CD8-positive, alpha-beta memory T cell (primary cell): ENCODE measurements at places on chromosomes 16 and 17. TPM values are rescaled to one million over a fixed set of nuclear protein-coding genes. Genes with fewer than 3 reads are reported as not detected.

- no peak overlapping the region for H3K27ac ChIP-seq
- no peak overlapping the region for H3K4me3 ChIP-seq
- no peaks in the 10 kb centered on the region for H3K36me3 ChIP-seq
- H3K27me3 ChIP-seq, result no peaks in the 10 kb centered on the region
Observed at GRCh38 chr16:3608069-3608468, 3.3 kb downstream of the SLX4 start.

- H3K36me3 ChIP-seq, result no peaks in the 10 kb centered on the region
- H3K4me1 ChIP-seq, result no peaks in the 10 kb centered on the region
- no peak overlapping the region for H3K27ac ChIP-seq
- no peak overlapping the region for H3K4me3 ChIP-seq
- no peaks in the 10 kb centered on the region for H3K27me3 ChIP-seq
Observed at GRCh38 chr17:11954936-11955335, 42.3 kb downstream of the ZNF18 start.

DNA sequence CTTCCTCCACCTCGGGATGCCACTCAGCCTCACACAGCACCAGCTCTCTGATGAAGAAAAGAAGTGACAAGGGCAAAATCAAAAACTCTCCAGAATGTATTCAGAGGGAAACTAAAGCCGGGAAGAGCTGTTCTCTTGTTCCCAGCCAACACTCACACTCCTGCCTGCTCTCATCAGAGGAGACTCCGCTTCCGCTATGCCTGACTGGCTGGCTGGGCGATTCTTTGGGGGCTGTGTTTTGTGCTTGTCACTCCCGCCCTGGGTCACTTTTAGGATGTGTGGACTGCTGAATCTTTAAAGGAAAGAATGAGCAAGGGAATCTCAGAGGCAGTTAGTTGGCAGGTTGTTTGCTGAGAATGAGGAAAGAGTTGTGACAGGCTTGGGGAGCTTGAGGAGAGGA lies 54.6 kb upstream of the TBX2 start:
- DNase-seq, result no peak
- H3K4me3 ChIP-seq, result no peak overlapping the region
- no peak overlapping the region for H3K27ac ChIP-seq
- H3K36me3 ChIP-seq, result no peaks in the 10 kb centered on the region
- H3K27me3 ChIP-seq, result no peaks in the 10 kb centered on the region

DNA sequence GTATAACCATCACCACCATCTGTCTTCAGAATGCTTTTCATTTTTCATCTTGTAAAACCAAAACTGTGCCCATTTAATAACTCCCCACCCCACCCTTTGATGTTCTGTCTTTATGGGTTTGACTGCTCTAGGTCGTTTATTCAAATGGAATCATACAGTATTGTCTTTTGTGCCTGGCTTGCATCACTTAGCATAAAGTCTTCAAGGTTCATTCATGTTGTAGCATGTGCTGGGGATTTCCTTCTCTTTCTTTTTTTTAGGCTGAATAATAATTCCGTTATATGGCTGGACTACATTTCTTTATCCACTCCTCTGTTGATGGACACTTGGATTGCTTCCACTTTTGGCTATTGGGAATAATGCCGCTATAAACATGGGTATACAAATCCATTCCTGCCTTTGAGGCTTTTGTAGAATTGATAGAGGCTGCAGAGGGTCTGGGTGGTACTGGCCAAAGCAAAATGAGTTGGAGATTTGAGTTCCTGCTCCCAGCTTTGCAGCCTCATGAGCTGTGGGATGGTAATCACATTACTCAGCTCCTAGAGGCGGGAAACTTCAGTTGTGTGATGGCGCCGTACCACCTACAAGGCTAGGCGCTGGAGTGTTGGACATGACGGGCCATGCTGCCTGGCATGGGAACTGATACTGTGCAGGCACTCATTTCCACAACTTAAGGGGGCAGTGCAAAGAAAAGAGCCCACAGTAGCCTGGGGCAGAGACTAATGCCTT lies 64.8 kb downstream of the CLEC16A start:
- no peak for DNase-seq
- no peak overlapping the region for H3K27ac ChIP-seq
- H3K36me3 ChIP-seq, result no peaks in the 10 kb centered on the region

- no peaks in the 10 kb centered on the region for H3K27me3 ChIP-seq
- peaks cover 12% of the 10 kb centered on the region for H3K4me1 ChIP-seq
- no peaks in the 10 kb centered on the region for H3K36me3 ChIP-seq
Observed at GRCh38 chr17:9577373-9577709, 899 bp downstream of the CFAP52 start.

Gene RNF112
- 0.22 TPM for total RNA-seq

Gene PITPNM3
- 0.40 TPM for total RNA-seq
